IPS DF 19.7 (cell line): ENCODE measurements at places on chromosomes 4 and X.
A peak's percentile ranks its signal among the peaks of the same experiment; 100 is the strongest.

- no peak for DNase-seq
These were observed 63.0 kb downstream of the SORBS2 start for GRCh38 chr4:185748901-185749390.

- no peak for DNase-seq
These were observed 174.2 kb downstream of the MAPK10 start for GRCh38 chr4:86185659-86186058.

DNA sequence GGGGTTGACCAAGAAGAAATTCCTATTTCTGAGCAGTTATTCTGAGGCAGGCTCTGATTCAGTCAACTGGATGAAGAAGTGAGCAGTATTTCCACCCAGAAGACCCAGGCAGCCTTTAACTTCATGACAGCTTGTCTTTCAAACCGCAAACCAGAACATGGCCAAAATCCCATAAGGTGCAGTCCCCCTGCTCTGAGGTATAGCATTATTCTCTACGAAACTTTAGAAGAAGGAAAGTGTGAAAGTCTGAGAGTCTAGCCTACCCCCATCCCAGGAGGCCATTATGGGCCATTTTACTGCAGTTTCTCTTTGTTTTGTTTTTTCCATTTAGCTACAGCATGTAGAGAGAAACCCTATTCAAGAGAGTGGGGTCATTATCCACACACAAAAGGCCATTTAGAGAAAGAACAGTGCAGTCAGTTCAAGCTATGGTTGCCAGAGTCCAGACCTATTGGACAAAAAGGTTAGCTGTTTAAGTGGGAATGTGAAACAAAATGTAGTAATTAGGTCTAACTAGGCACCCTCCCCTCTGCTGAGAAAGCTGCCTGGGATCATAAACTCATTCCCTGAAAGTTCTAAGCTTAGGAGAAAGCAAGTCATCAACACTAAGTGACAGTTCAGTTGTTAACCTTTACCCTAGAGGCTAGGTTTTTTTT, 52.1 kb upstream of the RASGEF1B start:
- no peak for DNase-seq

DNA sequence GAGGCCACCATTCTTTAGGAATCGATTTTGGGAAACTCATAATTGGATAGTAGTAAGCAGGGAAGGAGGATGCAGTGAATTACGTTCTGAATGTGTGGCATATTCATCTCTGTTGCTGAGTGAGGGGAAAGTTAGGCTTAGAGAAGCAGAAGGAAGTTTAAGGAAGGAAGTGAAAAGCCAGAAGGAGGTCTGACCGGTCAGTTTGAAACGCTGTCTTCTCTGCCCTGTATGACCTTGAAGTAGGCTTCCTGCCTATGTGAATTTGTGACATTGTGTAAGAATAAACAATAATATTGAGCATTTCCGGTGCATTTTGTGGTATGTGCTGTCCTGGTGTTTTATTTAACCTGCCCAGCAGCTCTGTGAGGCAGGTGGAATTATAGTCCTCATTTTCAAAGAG, 67.3 kb downstream of the PDLIM5 start:
- DNase-seq, result no peak

GRCh38 chr4:28421221-28421620, 1560.6 kb downstream of the STIM2 start:
- DNase-seq, result no peak

- no peak for DNase-seq
These were observed 219.4 kb upstream of the ZC4H2 start for GRCh38 chrX:65195621-65196020.

- no peak for DNase-seq
These were observed 103.1 kb downstream of the IL1RAPL2 start for GRCh38 chrX:104669063-104669462.

DNA sequence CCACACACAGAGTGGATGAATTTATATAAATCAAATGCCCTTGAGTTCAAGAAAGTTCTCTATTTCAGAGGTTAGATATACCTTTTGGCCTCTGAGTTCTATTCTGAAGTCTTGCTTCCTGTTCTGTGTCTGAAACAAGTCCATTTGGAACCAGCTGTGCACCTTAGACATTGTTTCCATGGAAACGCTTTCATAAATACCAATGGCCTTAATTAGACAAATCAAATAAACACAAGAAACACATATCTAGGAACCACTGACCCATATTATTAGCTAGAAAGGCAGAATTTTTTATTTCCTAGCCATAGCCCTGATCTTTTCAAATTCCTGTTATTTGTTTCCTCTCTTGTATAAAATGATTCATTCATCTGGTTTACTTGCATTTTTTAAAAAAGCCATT, 8.4 kb upstream of the C4orf54 start:
- no peak for DNase-seq

- no peak for DNase-seq
These were observed 784 bp upstream of the ANXA5 start for GRCh38 chr4:121697564-121697963.

DNA sequence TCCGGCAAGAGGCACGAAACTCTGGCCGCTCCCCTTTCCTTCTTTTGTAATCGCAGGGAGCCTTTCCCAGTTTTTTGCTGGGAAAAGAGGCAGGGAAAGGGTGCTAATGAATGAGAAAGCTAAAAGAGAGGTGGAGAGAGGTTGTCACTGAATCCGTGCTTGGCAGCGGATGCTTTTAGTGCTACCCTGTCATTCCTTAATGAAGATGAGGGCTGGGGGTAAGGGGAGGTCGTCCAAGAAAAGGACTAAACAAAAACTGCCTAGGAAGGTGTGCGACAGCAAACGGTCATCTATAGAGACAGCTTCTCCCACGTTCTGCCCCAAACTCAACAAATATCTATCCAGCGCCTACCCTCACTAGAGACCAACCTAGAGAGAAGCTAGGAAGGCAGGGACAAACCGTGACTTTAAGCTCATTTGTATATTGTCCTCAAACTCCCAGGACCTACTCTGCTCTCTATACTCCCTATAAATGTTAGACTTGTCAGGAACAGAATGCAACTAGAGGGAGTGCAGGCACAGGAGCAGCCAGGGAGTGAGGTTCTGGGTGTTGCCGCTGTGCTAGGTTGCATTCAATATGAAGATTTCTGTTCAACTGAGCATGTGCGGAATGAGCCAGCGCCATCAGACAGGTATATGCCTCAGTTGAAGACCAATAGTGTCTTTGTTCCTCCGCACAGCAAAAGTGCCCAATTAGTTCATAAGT, 777 bp upstream of the CASK start:
- DNase-seq, result no peak

DNA sequence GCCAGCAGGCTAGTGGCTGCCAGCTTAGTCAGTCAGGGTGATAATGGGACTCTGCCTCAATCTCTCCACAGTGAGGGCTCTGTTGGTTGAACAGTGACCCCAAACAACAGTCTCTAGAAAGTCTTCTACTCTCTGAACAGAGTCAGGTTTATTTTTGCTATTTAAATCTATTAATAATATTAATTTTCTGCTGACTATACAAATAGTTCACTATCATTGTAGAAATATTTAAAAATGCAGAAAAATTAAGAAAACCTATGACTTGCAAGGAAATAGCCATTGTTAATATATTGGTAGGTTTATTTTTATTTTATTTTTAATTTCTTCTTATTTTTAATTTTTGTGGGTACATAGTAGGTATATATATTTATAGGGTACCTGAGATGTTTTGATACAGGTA, 67.9 kb upstream of the AADAT start:
- no peak for DNase-seq

- no peak for DNase-seq
These were observed 166.0 kb downstream of the FRMPD4 start for GRCh38 chrX:12304261-12304660.

DNA sequence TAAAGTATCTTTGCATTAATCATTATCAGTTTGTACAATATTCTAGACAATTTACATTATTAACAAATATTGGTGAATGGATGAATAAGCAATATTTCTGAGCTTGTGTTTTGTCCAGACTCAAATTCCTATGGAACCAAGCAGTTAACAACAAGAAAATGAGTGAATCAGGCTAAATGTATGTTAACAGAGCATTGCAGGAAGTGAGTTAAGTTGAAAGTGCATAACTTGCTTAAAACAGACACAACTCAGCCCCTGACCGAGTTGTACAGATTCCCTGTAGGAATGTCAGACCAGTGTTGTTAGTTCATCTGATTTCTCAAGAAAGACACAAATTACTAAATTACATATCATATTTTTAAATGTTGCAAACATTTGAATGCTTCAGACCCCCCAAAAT, 23.7 kb upstream of the CSN1S1 start:
- DNase-seq, result no peak

GRCh38 chr4:125642645-125643044, 327.9 kb downstream of the FAT4 start:
- no peak for DNase-seq

- DNase-seq, result no peak
These were observed 29.6 kb downstream of the REST start for GRCh38 chr4:56937262-56937661.

DNA sequence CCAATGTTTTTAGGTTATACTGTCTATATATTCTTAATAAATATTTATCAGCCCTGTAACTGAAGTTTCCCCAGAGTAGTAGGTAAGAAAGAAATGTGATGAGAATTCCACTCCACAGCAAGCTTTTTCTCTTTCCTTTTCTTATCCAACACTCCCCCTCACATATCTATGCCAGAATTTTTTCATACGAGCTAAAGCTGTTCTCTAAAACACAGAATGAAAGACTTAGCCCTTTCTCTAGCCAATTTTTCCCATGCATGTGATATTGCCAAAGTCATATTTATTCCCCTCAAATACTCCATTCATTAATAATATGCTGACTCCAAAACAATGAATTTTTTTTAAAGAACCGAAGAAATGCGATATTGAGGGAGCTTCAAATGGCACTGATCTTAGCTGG, 32.3 kb downstream of the VEGFC start:
- DNase-seq, result no peak

DNA sequence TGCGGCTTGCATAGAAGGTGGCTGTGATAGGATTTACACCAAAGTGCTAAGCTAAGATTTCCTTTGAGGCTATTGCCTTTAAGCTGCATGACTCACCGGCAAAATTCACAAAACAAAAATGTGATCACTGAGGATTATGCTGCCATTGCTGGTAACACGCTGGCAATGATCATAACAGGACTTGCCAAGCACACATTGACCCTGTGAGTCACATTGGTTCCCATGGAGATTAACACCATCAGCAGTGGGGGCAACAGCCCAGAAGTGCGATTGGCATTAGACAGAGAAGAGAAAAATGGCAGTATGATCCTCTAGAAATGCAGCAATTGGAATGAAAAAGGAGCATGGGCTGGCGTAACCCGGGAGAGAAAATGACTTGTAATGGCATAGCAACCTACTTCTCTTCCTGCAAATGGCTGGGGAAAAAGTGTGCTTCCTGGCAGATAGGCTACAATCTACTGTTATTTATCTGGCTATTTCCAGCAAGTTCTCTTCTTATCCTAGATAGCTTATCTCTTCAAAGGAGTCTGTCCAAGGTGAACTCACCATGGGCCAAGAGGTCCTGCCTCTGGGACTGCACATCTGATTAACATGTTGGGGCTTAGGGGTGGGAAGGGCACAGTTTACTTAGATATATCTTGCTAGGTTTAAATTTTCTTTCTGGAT, 314.2 kb upstream of the IGFBP7 start:
- no peak for DNase-seq

GRCh38 chr4:181957088-181957487, 286.1 kb upstream of the TENM3 start:
- no peak for DNase-seq

GRCh38 chr4:113173793-113174264, 124.4 kb downstream of the ANK2 start:
- no peak for DNase-seq

- DNase-seq, result no peak
These were observed 496.6 kb downstream of the IL1RAPL1 start for GRCh38 chrX:29083823-29084222.

GRCh38 chr4:154078504-154079350, 289.8 kb upstream of the SFRP2 start:
- no peak for DNase-seq

DNA sequence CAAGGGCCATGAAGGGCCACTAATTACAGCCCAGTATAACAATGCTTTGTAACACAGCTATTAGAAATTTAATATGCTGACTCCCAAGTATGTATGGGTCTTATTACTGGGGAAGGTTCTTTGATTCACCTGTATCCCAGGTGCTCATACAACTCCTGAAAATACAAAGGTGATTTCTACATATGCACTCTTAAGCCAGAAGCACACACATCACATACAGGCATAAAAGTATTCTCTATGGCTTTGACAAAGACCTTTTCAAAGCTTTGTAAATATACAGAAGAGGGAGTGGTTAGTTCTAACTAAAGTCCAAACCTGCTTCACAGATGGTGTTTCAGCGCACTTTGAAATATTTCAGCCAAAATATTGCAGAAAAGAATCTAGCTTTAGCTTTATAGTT, 191.5 kb downstream of the SNCA start:
- DNase-seq, result no peak

- no peak for DNase-seq
These were observed 304.4 kb upstream of the SLIT2 start for GRCh38 chr4:19947349-19947748.

- no peak for DNase-seq
These were observed 72.0 kb upstream of the MTNR1A start for GRCh38 chr4:186627226-186627865.

GRCh38 chrX:3549411-3549911, 164.0 kb downstream of the PRKX start:
- no peak for DNase-seq

GRCh38 chr4:174873931-174874330, 44.2 kb upstream of the ADAM29 start:
- peak; percentile 7 for DNase-seq

DNA sequence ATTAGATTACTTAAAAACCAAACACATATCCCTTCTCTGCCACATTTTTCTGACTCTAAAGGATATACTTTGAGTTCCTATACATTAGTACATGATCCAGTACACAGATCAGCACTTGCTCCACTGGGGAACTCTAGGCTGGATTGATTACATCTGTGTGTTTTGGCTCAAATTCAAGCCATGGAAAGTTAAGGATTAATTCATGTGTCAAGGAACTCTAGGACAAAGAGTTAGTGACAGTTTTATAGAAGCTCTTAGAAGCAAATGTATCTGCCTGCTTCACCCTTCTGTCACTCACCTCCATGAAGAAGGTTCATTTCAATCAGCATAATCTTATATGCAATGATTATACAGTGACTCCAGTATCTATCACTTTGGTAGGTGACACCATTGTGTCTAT, 43.2 kb downstream of the SCFD2 start:
- DNase-seq, result no peak

DNA sequence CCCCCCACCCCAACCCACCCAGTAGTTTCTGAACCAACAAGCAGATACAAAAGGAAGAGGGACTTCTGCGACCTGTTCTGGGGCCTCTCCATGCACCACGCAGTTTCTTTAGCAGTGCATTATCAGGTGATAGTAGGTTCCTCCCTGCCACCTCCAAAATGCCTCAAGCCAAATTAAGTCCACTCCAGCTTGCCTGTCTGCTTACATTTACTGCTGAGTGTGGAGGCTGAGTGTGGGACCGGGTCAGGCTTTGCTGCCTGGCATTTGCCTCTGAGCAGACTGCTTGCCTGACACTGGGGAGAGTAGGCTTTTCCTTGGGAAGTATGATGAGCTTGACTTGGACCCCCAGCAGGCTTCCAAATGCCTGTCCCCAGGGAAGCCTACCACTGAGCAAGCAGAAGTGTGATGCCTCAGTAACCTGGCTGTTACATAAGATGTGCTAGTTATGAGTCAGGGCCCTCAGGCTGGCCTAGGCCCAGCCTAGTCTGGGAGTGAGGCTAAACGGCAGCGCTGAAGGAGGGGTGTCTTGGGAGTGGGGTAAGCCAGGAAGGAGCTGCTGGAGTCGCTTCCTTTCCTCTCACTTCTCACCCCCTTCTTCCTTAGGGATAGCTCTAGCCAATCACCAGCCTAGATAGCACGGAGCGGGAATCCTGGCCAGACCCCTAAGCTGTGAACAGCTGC, 9.0 kb downstream of the TSC22D3 start:
- no peak for DNase-seq
